ENCODE measurements at places on chromosomes 4 and X.
A peak's percentile ranks its signal among the peaks of the same experiment; 100 is the strongest.

DNA sequence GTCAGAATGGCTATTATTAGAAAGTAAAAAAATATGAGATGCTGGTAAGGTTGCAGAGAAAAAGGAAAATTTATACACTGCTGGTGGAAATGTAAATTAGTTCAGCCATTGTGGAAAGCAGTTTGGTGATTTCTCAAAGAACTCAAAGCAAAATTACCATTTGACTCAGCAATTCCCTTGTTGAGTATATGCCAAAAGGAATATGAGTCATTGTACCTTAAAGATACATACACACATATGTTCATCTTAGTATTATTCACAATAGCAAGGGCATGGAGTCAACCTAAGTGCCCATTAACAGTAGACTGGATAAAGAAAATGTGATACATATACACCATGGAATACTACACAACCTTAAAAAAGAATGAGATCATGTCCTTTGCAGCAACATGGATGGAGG lies 148.2 kb downstream of the COMMD8 start:
- no peaks in the 10 kb centered on the region for H3K36me3 ChIP-seq
- no peaks in the 10 kb centered on the region for H3K4me1 ChIP-seq
- no peaks in the 10 kb centered on the region for H3K27me3 ChIP-seq
- H3K27ac ChIP-seq: no peak overlapping the region

DNA sequence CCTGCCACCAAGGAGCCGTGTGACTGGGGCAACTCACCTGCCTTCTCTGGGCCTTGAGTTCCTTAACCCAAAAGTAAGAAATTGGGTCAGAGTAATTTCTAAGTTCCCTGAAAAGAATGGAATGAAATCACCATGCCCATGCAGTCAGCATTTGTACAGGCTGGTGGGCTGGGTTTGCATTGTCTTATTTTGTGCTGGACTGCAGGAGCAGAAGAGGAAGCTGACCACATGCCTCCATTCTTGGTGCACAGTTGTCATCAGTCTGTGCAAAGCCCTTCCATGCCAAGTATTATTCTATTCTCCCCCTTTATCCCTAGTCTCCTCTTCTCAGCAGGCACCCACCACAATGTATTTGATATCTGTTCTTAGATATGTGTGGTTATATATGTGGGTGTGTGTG lies 56.3 kb downstream of the FHDC1 start:
- no peak overlapping the region for H3K27ac ChIP-seq
- no peak for DNase-seq
- no peaks in the 10 kb centered on the region for H3K27me3 ChIP-seq
- peaks cover 40% of the 10 kb centered on the region for H3K4me1 ChIP-seq
- H3K36me3 ChIP-seq: no peaks in the 10 kb centered on the region

DNA sequence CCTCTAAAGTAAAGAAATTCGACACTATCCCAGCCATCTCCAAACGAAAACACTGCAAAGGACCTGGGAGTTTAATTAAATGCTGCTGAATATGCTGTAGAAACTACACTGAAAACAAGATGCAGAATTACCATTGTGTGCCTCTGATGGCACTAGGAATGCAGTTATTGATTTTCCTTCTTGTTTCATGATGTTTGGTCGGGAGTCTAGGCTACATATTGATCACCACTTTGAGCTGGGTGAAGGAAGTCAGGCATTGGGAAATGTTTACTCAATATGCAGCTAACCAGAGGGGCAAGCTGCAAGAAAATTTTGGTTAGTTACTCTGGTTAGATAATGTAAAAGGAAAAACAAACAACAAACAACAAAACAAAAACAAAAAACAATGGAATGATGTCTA lies 650.7 kb upstream of the GALNTL6 start:
- H3K27ac ChIP-seq: no peak overlapping the region
- no peaks in the 10 kb centered on the region for H3K36me3 ChIP-seq
- no peaks in the 10 kb centered on the region for H3K27me3 ChIP-seq
- no peak overlapping the region for H3K4me3 ChIP-seq
- H3K4me1 ChIP-seq: no peaks in the 10 kb centered on the region

GRCh38 chr4:64250488-64250887 lies 158.8 kb downstream of the TECRL start:
- H3K4me1 ChIP-seq: no peaks in the 10 kb centered on the region
- H3K4me3 ChIP-seq: no peak overlapping the region
- H3K27ac ChIP-seq: no peak overlapping the region
- no peaks in the 10 kb centered on the region for H3K36me3 ChIP-seq
- H3K27me3 ChIP-seq: no peaks in the 10 kb centered on the region
- DNase-seq: no peak

DNA sequence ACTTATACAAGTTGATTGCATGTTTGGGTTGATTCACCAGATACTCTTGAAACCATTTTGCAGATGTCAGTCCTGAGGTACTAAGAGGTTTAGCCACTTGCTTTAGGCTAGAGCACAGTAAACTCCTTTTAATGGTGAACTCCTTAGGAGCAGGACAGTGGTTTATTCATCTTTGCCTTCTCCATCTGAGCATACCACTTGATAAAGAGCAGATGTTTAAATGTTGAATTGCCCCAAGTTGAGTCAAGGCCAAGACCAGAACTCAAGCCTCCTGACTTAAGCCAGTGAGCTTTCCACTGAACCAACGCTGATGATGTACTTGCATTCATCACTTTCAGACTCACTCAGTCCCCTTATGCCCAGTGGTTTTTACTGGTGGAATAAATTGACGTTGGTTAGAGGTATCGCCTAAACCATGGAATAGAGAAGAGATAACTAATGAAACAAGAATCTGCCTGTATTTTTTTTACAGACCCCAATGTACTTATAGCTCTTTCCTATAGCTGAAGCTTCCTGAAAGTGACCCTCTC lies 7.5 kb downstream of the DAPP1 start:
- H3K27me3 ChIP-seq: no peaks in the 10 kb centered on the region
- H3K36me3 ChIP-seq: no peaks in the 10 kb centered on the region
- H3K4me3 ChIP-seq: no peak overlapping the region
- no peak for DNase-seq
- H3K4me1 ChIP-seq: peaks cover 24% of the 10 kb centered on the region

DNA sequence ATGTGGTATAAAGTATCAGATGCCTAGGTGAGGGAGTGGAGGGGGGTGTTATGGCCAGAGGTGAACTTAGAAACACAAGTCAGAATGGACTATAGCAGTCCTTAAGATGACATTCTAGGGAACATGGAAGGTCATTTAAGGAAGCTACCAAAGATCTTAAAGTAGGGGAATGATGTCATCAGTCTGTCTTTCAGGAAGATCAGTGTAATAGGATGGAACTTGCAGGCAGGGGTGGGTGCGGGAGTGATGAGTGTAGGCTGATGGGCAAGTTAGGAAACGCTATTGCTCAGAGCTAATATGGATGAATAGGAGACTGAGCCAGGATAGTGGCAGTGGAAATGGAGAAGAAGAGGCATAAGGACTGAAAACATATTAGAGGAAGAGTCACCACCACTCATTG lies 27.5 kb upstream of the CWH43 start:
- H3K27me3 ChIP-seq: no peaks in the 10 kb centered on the region
- peaks cover 28% of the 10 kb centered on the region for H3K4me1 ChIP-seq
- H3K36me3 ChIP-seq: no peaks in the 10 kb centered on the region
- DNase-seq: no peak

GRCh38 chrX:120604361-120604782 lies 471 bp downstream of the MCTS1 start:
- H3K27ac ChIP-seq: peak overlapping the region; percentile 86
- peaks cover 14% of the 10 kb centered on the region for H3K36me3 ChIP-seq
- peaks cover 22% of the 10 kb centered on the region for H3K4me1 ChIP-seq
- DNase-seq: peak; percentile 8

GRCh38 chr4:148060264-148061140 lies 328.6 kb downstream of the ARHGAP10 start:
- no peaks in the 10 kb centered on the region for H3K4me1 ChIP-seq
- H3K27ac ChIP-seq: no peak overlapping the region
- H3K4me3 ChIP-seq: no peak overlapping the region

GRCh38 chrX:75115707-75116413 lies 40.2 kb downstream of the ABCB7 start:
- no peaks in the 10 kb centered on the region for H3K36me3 ChIP-seq
- no peaks in the 10 kb centered on the region for H3K27me3 ChIP-seq
- no peaks in the 10 kb centered on the region for H3K4me1 ChIP-seq
- DNase-seq: no peak
- H3K4me3 ChIP-seq: no peak overlapping the region
- H3K27ac ChIP-seq: no peak overlapping the region

GRCh38 chr4:48748949-48749596 lies 31.0 kb downstream of the FRYL start:
- DNase-seq: no peak
- H3K4me1 ChIP-seq: no peaks in the 10 kb centered on the region
- no peaks in the 10 kb centered on the region for H3K27me3 ChIP-seq
- H3K4me3 ChIP-seq: no peak overlapping the region
- no peaks in the 10 kb centered on the region for H3K36me3 ChIP-seq

- H3K27me3 ChIP-seq: no peaks in the 10 kb centered on the region
- H3K4me1 ChIP-seq: peaks cover 16% of the 10 kb centered on the region
- no peak for DNase-seq
- no peak overlapping the region for H3K27ac ChIP-seq
- no peak overlapping the region for H3K4me3 ChIP-seq
- no peaks in the 10 kb centered on the region for H3K36me3 ChIP-seq
These were observed 74.1 kb downstream of the ANOS1 start for GRCh38 chrX:8657883-8658282.

DNA sequence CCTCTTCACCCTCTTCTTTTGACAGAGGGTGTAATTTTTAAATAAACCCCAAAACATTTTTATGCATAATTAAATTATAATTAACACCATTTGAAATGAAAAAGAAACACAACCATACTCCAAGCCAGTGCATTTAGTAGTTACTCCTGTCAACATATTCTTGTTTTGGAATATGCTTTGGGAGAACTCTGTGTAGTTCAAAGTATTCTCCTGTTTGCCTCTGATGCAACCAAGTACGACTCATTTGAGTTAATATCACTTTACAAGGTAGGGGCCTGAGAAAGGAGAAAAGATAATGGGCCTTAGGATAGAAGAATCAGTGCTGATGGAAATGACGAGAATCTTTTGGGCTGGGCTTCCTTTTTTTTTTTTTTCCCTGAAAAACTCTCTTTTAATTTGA lies 2.7 kb downstream of the PTPN13 start:
- H3K4me3 ChIP-seq: no peak overlapping the region
- peaks cover 28% of the 10 kb centered on the region for H3K4me1 ChIP-seq
- H3K36me3 ChIP-seq: no peaks in the 10 kb centered on the region
- no peak overlapping the region for H3K27ac ChIP-seq

DNA sequence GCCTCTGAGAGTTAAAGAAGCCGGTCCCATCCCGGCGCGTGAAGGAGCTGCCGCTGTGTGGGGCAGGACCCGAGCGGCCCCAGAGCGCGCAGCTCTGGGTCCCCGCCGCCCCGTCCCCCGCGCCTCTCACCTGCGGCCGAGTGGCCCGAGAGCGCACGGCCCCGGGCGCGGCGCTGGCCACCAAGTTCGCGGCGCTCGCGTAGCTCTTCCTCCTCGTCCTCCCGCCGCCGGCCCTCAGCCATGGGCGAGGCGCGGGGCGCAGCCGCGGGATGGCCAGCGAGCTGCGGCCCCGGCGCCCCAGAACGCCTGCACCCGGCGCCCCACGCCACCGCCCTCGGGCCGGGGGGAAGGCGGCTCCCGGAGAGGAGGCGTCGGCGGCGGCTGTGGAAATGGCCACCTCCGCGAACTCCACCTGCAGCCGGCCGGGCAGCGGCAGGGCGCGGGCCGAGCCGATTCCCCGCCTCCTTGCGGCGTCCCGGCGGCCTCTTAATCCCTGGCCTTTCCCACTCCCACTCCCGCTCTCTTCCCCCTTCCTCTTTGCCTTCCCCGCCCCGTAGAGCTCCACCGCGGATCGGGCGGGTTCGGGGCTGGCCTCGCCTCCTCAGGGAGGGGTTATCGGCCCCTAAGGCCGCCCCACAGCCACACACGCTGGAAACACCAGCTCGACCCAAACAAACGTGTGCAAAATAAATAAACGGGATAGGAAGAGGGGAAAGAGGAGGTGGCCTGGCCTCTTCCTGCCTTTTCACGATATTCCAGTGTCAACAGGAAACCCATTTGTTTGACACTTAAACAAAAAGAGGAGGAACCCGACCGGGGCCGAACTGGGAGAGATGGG lies at the start of gene SH3D19:
Gene SH3D19 (minus strand): TSS at position 495 of the 838 bp plus-strand sequence. CDS start 253 bp downstream, at position 242.
- H3K4me3 ChIP-seq: peak within 1 kb of the TSS; percentile 67
- H3K27ac ChIP-seq: peak within 1 kb of the TSS; percentile 93
- H3K36me3 ChIP-seq: no peaks in the 10 kb centered on the region

GRCh38 chr4:54090804-54091623 lies 8.9 kb upstream of the GSX2 start:
- H3K4me1 ChIP-seq: peaks cover 3% of the 10 kb centered on the region
- H3K27me3 ChIP-seq: no peaks in the 10 kb centered on the region
- no peak overlapping the region for H3K27ac ChIP-seq
- peak overlapping the region; percentile 69 for H3K4me3 ChIP-seq

GRCh38 chr4:151692821-151693673 lies 67.8 kb downstream of the GATB start:
- no peaks in the 10 kb centered on the region for H3K27me3 ChIP-seq
- no peak for DNase-seq
- no peak overlapping the region for H3K4me3 ChIP-seq

DNA sequence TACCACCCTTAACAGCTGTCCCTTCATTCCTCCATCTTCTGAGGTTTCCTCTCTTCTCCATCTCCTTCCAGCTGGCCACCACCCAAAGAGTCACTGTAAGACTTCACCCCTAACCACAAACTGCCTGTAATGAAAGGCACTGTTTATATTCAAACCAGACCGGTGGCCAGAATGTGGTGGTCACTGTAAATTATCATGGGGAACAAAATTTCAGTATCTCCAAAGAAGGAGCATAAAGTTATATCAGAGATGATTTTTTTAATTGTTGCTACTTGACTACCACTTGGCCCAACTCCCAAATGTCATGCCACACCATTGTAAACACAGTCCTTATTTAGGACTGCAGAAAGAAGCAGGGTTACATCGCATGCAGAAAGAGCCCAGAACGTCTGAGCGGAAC lies 44.8 kb downstream of the SMARCA1 start:
- no peaks in the 10 kb centered on the region for H3K36me3 ChIP-seq
- H3K4me3 ChIP-seq: no peak overlapping the region
- H3K27me3 ChIP-seq: no peaks in the 10 kb centered on the region

All from PC-9 (cell line).